Stimulated activated CD8-positive, alpha-beta memory T cell treated with anti-CD3 and anti-CD28 coated beads, Interleukin-15, amount 100 ng/mL, for 1 hour (primary cell): ENCODE measurements at places on chromosomes 6 and 20.

- DNase-seq: no peak
Observed at GRCh38 chr20:38673725-38674091, 50.6 kb upstream of the SLC32A1 start.

DNA sequence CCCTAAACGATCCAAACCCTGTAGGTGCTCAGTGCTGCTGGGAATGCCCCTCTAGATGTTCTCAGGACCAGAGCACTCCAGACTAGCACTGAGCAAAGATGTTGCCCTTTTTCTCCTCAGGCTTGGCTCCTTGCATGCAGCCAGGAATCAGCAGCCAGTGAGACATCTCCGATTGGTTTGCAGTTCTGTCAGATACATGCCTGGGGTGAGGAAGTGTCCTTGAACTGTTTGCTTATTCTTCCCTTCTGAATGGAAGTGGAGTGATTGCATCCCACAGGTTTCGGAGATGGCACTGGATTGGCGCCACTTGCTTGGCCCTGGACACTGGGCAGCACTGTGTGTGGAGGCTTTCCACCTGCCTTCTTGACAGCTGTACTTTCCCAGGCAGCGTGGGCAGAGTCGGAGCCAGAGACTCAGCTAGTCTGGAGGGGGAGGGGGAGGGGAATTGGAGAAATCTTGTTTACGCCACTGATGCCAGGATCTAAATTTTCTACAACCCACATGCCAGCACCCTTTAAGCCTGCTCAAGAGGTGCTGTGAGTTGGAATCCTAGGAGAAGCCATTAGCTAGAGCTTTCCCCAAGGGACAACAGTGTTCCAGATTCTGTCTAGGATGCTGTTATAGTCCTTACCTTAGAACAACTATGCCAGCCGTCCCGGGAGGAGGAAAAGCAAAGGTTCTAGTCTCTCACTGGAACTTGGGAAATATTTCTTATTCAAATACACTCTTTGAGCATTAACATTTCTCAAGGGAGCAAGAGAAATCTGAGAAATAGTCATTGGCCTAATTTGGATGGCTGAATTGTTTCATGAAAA lies 49.2 kb upstream of the SASH1 start:
- no peak for DNase-seq

DNA sequence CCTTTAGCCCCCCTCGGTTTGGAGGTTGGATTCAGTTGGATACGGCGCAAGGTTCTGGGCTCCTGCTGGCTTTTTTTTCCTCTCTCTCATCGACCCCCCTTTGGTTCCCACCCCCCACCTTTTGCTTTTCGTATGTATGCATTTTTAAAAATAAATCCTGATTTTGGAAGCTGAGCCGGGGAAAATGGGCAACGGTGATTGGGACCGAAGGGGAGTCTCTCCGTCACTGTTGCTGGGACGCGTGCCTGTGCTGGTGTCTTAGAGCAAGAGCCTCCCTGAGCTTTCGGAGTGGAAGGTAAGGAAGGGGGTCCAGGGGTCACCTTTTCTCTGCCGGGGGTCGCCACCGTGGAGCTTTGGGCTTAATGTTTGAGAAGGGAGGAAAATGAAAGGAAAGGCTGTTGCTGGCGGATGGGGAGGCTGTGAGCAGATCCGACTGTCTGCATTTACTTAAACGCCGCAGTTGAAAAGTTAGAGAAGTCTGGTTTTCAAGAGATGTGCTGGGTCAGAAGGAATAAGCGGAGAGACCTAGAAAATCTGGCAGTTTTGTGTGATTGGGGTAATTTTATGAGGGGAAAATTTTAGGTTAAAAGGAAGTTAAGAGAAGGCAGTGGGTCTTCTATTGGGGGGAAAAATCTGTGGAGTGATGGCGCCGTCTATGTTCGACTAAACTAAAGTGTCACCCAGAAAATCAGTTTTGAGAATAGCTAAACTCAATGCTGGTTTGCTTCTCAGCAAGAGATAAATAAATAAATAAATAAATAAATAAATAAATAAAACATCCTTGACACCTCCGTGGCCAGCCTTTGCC lies 828 bp downstream of the ADGRB3 start:
- DNase-seq: no peak

- no peak for DNase-seq
Observed at GRCh38 chr6:88705601-88706000, 257.8 kb downstream of the RNGTT start.

DNA sequence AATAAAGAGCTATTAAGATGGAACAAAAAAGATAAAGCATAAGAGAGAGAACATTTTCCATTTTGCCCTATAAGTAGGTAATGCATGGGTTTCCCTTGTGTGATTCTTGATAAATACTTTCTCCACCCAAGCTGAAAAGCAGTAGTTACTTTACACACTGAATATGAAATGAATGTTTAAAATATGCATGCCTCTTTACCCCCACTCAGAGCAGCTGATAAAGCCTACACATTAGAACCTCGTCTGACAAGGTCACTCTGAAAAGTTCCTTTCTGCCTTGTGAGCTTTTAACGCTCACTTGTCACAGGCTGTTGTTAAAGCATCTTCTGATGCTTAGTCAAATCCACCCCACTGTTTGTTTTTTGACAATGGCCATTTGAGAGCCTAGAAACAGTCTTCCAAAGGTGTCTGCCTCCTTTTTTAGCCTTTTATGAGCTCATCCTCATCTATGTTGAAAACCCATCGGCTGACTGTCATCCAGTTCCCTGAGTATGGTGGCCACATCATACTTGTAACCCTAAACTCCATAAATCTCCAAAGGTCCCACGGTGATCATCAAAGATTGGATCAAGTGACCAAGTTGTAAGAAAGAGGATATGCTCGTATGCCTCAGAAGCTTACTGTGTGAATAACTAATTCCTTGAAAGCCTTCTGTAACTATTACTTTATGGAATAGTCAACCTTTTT lies 102.8 kb downstream of the ATXN1 start:
- no peak for DNase-seq

- DNase-seq: no peak
Observed at GRCh38 chr20:5315807-5316187, 957 bp downstream of the PROKR2 start.

GRCh38 chr6:116251568-116252384 lies 2.1 kb downstream of the TSPYL4 start:
- DNase-seq: no peak

DNA sequence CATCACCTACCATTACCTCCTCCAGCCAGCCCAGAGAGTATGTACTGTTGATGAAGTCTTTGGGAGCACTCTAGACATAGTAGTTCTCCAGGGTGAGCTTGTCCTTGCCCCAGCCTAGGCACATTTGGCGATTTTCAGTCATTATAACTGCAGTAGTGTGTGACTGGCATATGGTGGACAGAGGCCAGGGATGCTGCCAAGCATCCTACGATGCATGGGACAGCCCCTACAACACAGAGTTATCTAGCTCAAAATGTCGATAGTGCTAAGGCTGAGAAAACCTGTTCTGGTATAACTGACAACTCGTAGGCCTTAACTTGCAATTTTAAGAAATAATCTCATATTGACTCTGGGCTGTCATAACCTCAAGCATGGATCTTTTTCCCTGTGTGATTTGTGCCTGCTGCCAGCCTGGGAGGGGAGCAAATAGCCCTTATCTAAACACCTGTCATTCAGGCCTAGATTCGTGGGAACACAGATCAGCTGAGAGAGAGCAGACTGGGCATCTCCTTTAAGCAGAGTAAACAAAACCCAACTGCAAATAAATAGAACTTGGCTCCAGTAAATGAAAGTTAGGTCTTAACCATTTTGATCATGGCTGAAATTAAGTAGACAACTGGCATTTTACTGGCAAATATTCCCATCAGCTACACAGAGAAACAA lies 102.6 kb downstream of the SPTLC3 start:
- DNase-seq: no peak

DNA sequence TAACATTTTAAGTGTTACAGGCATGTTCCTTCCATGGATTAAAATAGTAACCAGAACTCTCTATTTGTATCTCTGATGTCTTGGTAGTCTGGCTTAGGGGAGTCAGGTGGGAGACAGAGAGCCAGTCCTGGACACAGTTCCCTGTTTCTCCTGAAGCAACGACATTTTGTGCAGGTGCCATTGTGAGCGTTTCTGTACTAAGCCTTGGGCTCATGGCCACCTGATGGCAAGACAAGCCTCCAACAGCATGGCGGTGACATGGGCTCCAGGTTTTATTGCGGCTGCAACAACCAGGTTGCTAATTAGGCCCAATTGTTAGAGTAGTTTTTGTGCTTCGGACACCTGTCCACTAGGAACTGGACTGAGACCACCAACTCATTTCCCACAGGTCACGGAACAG lies 105.3 kb downstream of the PRDM13 start:
- no peak for DNase-seq

DNA sequence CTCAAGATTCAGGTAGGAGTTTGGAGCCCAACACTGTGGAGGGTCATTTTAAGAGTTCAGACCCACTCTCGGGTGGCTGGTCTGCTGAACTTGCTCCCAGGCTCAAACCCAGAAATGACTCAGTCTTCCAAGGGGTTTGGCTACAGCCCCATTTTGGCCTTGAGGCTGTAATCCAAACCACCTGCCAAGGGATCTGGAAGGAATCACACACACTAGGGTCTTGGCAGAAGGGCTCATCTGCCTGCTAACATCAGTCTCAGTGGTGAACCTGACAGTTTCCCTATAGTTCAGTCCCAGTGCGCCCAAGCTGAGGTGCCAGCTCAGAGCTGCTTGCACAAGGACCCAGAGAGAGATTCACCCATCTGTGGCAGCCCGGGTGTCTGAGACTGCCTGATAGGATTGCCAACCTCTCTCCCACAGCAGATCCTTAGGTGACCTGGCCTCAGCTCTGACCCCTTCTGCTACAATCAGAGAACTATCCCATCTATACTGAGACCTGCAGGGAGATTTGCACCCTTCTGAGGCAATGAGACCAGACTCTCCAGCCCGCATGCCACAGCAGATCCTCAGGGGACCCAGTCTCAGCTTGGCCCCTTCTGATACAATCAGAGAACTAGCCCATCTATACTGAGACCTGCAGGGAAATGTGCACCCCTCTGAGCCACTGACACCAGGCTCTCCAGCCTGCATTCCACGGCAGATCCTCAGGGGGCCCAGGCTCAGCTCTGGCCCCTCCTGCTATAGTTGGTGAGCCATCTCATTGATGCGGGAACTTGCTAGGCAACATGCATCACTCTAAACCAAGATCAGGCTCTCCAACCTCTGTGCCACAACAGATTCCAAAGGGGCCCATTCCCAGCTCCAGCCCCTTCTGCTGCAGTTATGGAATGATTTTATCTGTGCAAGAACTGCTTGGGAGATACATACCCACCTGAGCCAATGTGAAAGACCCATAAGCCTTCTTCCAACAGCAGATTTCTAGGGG lies 48.2 kb downstream of the THBS2 start:
- no peak for DNase-seq
